ENCODE measurements at places on chromosomes 11 and 22.

DNA sequence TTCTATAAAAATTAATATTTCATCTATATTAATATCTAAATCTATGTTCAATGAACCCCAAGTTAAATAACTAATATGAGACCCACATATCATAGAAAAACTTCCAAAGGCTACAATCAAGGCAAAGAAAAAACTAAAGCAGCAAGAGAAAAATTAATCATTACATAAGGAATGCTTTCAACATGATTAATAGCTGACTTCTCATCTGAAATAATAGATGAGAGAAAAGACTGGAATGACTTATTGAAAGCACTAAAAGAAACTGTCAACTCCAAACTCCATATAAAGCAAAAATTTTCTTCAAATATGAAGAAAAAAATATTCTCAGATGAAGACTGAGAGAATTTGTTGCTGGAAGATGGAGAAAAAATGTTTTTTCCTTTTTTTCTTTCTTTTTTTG, 13.0 kb downstream of the TRIM5 start:
- DNase-seq, result no peak

- DNase-seq, result no peak
Observed at GRCh38 chr22:50161508-50162390, 8.8 kb upstream of the PANX2 start.

DNA sequence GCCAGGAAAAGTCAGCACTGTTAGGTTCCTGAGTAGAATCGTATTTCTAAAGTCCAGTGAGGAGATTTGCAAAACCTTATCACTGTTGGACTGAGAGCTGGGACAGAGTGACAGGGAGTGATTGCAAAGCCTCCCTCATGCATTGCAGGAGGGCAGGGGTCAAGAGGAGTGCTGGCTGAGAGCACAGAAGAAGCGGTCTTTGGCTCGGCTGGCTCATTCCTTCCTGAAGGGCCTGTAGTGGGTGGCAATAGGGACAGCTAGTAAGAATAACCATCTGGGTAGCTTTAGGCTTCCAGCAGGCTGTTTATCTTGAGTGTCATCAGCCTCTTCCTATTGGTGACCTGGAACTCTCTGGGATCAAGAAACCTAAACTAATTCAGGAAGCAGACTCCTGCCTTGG, 53.4 kb downstream of the CD44 start:
- DNase-seq, result no peak

DNA sequence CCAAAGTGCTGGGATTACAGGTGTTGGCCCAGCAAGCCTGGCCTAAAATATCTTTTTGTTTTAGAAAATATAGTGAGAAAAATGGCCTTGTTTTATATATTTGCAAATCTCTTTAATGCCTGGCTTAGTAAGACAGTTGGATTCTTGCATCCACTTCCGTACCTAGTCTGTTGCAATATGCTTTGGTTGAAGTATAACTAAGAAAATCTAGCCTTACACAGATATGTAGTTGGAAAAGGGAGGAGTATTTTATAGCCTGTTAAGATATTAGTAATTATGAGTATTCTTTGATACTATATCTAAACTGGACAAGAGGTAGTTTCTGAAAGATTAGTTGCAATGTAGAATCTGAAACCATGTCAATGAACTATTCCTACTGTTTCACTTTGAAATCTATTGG, 65.1 kb downstream of the ZNRF3 start:
- DNase-seq, result no peak

GRCh38 chr11:47101406-47101805, 75.3 kb downstream of the ARFGAP2 start:
- DNase-seq, result no peak

DNA sequence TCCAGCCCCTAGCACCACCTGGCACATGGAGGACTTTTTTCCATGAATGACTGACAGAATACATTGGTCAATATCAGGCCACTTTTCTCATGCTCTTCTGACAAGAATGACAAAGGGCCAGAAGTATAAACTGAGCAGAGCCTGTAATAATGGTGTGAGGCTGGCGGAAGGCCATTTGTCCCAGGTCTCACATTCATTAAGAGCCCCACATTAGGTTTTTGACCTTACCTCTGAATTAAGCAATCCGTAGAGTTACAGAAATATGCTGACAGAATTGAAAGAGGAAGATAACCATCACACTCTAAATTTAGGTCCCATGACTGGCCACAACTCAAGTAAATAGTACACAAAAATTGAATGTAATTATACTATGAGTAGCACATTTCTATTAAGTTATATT, 55.2 kb downstream of the SYT9 start:
- no peak for DNase-seq

- no peak for DNase-seq
Observed at GRCh38 chr11:120795185-120795584, 228.7 kb upstream of the TBCEL start.

DNA sequence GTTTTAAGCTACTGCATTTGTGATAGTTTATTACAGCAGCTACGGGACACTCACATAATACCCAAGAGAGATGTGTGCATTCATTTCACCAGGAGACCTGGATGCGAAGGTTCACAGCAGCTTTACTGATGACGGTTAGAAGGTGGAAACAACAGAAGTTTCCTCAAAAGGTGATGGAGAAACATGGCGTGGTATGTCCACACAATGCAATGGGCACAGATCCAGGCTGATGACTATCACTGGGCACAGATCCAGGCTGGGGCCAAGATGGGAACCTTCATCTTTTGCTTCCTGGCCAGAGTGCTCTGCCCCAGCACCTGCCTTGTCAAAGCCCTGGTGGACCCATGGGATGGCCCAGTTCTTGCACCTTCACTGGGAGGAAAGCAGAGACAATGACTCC, 30.6 kb upstream of the RFPL3 start:
- peak; percentile 1 for DNase-seq

DNA sequence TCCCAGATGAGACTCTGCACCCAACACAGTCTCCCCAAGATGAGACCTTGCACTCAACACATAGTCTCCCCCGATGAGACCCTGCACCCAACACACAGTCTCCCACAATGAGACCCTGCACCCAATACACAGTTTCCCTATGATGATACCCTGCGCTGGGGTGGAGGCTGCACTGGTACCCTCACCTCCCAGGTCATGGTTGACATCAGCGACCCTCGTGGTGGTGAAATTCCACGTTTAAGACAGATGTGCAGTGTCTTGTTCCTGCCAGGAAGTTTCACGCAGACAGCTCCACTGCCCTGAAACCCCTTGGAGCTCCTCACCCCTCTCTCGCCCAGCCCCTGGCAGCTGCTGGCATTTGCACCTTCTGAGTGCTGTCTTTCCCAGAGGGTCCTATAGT, 9.5 kb downstream of the MUC5AC start:
- DNase-seq, result no peak

DNA sequence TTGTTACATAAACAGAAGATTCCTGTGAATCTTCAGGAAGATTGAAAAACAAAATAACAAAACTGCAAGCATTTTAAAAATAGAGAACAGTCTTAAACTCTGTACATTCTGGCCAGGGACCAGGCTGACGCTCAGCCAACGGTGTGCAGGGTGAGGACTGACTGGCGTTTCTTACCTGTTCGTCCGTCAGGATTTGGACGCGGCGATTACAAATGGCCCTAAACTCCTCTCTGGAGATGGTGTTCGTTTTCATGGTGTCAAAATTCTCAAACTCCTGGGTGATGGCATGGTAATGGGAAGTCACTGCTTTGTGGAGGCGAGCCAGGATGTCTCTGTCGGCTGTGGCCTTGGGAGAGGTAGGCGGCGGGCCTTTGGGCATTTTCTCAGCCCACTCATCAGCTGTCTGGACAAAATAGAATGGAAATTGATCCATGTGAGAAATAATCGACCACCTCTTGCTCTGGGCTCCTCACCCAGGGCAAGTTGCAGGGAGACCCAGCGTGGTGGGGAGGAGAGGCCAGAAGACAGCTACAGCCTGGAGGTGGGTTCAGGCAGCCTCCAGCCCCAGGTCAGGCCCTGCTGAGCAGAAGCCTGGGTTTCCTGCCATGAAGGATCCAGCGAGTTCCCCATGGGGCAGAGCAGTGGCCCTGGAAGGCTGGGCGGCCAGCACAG, 143.0 kb downstream of the MPPED1 start:
- DNase-seq, result no peak

DNA sequence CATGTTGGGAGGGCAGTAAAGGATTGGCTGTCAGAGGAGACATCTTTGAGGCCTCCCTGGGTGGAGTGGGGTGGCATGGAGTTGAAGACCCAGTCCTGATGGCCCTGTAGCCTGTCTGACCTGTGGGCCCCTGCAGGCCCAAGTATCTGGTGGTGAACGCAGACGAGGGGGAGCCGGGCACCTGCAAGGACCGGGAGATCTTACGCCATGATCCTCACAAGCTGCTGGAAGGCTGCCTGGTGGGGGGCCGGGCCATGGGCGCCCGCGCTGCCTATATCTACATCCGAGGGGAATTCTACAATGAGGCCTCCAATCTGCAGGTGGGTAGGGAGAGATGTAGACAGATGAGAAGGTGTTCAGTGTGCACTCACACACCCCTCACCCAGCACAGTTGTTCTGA, 2.6 kb downstream of the NDUFV1 start:
- no peak for DNase-seq

DNA sequence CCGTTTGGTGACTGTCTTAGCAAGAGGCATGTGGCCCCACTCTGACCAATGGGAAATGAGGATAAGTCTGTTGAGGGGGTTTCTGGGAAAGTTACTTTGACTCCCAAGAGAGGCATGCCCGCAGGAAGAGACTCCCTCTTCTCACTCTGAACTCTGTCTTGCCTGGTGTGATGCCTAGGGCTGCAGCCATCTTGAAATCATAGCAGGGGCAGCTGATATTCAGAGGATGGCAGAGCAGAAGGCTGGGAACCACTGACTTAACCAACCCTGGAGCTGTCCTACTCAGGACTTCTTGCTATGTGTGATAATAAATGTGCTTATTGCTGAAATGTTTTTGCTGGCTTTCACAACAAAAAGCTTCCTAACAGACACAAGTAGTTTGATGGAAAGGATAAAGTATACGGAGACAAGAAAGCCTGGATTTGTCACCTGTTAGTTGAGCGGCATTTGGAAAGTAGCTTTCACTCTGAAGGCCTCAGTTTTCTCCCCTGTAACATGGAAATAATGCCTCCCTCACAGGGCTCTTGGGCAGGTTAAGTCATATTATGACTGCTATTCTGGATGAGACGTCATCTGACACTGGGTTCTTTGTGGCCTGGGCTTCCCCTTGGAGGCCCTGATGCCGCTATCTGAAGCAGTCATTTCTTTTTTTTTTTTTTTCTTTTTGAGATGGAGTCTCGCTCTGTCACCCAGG, 128.5 kb downstream of the CEP164 start:
- no peak for DNase-seq

- DNase-seq, result no peak
Observed at GRCh38 chr11:10926801-10927211, 69.0 kb upstream of the ZBED5 start.

GRCh38 chr11:14499178-14499559, 442 bp downstream of the COPB1 start:
- no peak for DNase-seq

- DNase-seq, result no peak
Observed at GRCh38 chr11:19268909-19269308, 28.2 kb upstream of the E2F8 start.

DNA sequence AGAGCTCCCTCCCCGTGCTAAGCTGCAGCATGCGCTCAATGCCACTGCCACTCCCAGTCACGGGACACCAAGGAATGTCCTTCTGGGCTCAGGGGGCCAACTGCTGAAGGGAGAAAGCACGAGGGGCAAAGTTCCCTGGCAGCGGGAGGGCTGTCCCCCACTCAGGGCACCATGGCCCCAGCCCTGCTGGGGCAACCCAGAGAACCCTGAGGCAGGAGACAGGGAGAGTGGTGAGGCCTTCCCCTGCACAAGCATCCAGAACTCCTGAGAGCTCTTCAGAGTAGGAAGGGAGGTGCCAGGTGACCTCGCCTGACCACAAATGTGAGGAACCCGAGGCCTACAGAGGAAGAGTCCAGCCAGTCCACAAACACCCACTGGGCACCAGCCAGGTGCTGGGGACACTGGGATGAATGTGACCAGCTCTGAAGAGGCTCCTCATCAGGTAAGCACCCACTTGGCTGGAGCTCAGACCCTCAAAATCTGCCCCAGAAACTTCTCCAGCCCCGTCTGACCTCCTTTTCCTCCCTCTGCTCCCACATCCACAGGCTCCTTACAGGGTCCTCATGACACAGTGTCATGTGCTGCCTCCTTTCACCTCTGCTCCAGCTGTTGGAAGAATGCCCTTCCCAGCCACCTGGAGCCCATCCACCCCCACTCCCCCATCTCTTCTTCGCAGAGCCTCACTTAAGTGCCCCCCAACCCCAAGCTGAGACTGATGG, 15.6 kb downstream of the GDPD5 start:
- no peak for DNase-seq

GRCh38 chr22:35276019-35276418, 18.7 kb downstream of the HMGXB4 start:
- DNase-seq, result no peak

GRCh38 chr11:44731685-44732430, 5.1 kb downstream of the TSPAN18 start:
- no peak for DNase-seq

GRCh38 chr22:45064313-45065278, 54.8 kb upstream of the PHF21B start:
- no peak for DNase-seq

DNA sequence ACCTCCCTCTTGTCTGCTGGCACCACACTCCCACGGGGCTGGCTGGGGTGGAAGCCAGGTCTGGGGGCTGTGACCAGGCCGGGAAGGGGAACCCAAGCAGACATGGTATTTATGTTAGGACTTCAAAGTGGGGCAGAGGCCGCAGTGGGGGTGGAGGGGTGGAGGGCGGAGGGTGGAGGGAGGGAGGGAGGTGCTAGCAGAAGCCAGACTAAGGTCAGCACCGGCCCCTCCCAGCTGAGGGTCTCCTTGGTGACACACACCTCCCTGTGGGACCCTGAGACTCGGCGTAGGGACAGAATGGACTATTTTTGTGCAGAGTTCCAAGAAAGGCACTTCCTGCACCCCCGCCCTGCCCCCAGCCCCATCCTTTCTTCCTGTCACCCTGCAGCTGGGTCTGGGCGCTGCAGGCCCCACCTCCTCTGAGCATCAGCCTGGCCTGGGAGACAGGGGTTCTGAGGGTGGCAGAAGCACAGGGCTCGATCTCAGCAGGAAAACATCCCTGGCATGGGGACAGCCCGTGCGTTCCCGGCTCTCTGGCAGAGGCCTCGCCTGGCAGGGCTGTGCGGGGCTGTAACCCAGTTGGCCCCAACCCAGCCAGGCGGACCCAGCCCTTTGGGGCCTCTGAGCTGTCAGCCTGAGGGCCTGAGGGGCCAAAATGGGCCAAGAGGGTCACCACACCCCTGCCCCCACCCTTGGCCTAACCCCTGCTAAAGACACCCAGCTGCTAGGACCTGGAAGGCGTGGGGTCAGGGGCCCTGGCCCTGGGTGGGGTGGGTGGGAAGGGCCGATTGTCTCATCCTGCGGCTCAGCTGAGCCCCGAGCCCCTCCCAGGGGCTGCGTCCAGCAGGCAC, 9.6 kb upstream of the CD248 start:
- DNase-seq, result no peak

GRCh38 chr22:44882226-44882905, 127.4 kb downstream of the PHF21B start:
- no peak for DNase-seq
